ENCODE measurements at places on chromosomes 1 and 21.
A peak's percentile ranks its signal among the peaks of the same experiment; 100 is the strongest.

DNA sequence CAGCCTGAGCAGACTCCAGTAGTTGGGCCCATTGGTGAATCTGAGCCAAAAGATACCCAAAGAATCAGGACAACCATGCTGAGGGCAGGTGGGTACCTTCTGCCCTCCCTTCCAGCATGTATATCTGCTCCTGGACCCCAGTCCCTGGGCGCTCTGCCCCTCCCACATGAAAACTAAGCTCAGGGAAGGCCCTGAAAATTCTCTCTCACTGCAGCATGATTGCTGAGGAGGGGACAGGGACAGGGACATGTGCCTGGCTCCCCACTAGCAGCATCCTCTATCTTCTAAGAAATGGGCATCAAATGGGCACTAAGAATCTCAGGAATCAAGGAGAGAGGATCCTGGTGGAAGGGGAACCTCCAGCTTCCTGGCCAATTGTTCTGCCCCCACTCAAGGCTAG is 446.0 kb downstream of the MATN1 start:
- DNase-seq = no peak

- no peak for DNase-seq
These were observed 11.8 kb downstream of the CFAP107 start for GRCh38 chr1:12757836-12758235.

GRCh38 chr1:1422465-1423244 is 1.6 kb upstream of the ANKRD65 start:
- peak; percentile 29 for DNase-seq

GRCh38 chr1:71592646-71593274 is 511.9 kb upstream of the ZRANB2 start:
- no peak for DNase-seq

GRCh38 chr1:200912737-200913407 is 18.2 kb downstream of the INAVA start:
- DNase-seq = no peak

DNA sequence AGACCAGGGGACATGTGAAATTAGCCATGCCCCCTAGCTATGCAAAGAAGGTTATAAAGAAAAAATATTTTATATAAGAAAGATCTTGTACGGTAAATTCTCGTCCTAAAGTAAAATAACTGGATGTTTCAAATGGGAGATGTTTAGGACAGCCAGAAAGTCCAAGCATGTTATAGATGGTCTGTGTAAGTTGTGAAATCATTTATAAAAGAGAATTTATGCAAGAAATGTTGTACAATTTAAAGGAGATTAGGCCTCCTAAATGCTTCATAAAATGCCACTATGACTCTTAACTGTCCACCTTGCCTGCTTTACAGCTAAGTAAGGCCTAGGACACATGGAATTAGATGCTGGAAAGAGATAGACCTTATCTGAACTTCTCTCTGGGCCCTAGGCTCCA is 118.1 kb upstream of the POGK start:
- DNase-seq = no peak

GRCh38 chr1:52636721-52637695 is 4.0 kb downstream of the SHISAL2A start:
- DNase-seq = no peak

- DNase-seq = no peak
These were observed 6.8 kb downstream of the TIE1 start for GRCh38 chr1:43307458-43308158.

DNA sequence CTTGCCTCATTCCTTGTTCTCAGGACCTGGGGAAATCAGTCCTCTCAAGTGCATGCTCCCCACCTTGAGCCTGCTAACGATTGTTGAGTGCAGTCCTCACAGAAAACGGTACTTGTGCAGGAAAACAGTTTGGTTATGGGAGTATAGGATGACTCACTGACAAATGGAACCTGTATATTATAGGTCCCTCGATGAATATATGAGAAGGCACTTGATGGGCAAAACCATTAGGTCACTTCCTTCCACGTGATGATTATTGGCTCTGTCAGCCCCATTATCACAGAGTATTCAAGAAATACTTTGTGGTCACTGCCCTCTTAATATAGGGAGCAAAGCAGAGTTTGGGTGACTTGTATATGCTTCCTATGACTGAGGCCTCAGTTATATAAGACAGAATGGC is 6.2 kb downstream of the CCDC17 start:
- peak; percentile 43 for DNase-seq

DNA sequence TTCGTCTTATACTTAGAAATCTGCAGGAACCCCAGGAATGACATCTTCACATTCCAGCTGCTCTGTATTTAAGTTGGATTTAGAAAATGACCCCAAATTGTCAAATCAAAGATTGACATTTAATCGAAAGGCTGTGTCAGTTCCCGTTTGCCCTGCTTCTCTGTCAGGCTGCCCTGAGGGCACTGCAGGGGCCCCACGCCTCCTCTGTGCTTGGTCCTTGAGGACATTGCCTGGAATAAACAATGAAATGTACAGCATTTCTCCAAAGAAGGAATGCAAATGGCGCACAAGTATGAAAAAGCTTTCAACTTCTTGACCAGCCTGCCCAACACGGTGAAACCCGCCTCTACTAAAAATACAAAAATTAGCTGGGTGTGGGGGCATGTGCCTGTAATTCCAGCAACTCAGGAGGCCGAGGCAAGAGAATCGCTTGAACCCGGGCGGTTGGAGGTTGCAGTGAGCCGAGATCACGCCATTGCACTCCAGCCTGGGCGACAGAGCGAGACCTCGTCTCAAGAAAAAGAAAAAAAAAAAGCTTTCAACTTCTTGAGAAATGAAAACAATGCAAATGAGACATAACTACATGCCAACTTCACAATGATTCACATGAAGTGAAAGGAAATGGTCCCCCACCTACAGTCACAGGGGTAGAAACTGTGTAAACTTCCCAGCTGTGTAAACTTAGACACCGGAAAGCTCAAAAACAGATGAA is 3.0 kb downstream of the TMPRSS3 start:
- no peak for DNase-seq

DNA sequence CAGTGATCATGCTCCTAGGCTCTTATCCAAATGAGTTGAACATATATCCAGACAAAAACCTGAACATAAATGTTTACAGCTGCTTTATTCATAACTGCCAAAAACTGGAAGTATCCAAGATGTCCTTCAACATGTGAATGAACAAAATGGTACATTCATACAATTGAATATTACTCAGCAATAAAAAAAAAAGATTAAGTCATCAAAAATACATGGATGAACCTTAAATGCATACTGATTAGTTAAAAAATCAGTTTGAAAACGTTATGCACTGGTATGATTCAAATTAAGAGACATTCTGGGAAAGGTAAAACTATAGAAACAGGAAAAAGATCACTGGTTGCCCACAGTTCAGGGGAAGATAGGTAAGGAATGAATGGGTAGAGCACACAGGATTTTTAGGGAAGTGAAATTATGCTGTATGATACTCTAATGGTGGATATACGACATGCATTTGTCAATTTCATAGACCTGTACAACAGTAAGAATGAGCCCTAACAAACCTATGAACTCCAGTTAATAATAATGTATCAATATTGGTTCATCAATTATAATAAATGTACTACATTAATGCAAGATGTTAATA is 3.1 kb downstream of the LRRC40 start:
- DNase-seq = no peak

DNA sequence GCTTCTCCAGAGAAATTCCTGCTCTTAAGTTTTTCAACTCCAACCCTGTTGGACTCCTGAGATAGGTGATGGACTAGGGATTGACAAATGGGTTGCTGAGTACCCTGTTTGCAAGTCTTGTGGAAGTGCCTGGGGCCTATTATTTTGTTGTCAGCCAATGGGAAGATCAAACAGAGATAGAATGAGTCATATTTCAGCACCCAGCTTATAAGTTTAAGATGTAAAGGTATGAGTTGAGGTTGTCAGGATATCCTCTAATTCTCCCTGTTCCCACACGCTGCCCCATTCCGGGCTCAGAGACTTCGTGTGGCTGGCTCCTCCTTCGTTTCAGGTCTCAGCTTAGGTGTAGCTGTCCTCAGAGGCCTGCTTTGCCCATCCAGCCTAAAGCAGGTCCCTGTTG is 91.8 kb downstream of the CENPF start:
- DNase-seq = no peak

GRCh38 chr1:233217832-233218231 is 77.7 kb downstream of the PCNX2 start:
- no peak for DNase-seq

- DNase-seq = no peak
These were observed 635 bp upstream of the APH1A start for GRCh38 chr1:150269451-150269850.

DNA sequence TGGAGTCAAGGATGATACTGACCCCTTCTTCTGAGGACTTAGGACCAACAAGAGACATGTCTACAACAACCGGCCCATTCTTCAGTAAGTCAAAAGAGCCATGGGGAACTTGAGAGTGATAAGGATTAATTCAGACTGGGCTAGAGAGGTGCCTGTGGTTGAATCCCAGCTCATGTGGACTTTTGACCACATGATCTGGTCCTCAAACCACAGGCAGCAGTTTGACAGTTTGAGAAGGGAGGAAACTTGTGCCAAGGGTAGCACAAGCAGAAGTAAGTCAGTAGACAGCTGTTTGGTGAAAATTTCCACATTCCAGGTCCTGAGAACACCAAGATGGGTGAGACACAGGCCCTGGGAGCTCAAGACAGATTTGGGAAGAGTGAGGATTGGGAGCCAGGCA is 19.8 kb downstream of the SH3BP5L start:
- DNase-seq = no peak

DNA sequence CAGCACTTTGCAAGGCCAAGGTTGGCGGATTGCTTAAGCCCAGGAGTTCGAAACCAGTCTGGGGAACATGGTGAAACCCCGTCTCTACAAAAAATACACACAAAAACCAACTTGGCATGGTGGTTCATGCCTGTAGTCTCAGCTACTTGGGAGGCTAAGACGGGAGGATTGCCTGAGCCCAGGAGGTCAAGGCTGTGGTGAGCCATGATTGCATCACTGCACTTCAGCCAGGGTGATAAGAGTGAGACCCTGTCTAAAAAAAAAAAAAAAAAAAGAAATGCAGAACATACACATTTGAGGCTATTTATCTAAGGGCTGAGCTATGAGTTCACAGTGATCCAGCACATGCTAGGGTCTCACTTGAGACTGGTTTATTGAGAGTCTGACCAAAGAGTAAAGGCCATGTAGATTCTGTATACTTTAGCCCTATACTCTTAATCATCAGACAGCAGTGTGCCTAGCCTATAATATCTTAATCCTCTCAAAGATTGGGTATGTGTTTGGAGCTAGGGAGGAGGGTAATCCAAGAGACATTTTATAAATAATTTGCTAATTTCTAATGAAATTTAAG is 23.9 kb downstream of the RNF2 start:
- peak; percentile 30 for DNase-seq

DNA sequence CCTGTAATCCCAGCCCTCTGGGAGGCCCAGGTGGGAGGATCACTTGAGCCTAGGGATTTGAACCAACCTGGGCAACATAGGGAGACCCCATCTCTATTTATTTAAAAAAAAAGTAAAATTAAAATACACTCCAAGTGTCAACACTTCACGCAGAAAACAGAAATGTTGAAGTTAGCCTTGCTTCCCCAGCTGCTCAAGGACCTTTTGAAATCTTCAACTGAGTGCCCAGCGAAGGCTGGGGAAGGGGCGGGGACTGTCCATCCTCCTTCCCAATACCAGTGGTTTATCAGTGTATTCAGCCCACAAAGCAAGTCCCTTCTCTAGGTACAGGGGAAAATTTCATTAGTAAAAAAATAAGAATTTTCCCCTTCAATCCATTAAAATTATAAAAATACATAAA is 2.2 kb upstream of the DNAJC28 start:
- no peak for DNase-seq

DNA sequence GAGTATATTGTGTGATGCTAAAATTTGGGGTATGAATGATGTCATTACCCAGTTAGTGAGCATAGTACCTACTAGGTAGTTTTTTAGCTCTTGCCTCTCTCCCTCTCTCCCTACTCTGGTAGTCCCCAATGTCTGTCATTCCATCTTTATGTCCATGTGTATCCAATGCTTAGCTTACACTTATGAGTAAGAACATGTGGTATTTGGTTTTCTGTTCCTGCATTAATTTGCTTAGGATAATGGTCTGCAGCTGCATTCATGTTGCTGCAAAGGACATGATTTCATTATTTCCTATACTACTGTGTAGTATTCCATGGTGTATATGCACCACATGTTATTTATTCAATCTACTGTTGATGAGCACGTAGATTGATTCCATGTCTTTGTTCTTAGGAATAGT is 54.4 kb upstream of the NEGR1 start:
- no peak for DNase-seq

- no peak for DNase-seq
These were observed 30.0 kb upstream of the PADI6 start for GRCh38 chr1:17342014-17342441.

GRCh38 chr1:206560007-206560716 is 52.1 kb downstream of the EIF2D start:
- DNase-seq = no peak

DNA sequence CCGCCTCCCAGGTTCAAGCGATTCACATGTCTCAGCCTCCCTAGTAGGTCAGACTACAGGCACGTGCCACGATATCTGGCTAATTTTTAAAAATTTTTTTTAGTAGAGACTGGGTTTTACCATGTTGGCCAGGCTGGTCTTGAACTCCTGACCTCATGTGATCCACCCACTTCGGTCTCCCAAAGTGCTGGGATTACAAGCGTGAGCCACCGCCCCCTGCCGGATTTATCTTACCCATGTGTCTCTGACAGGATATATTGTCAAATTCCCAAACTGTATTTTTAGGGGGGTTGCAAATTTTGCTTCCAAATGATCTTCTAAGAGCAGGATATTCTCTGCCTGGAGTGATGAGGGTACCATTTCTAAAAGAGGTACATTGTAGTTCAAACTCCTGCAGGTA is 74.3 kb downstream of the KIF26B start:
- no peak for DNase-seq

- no peak for DNase-seq
These were observed 70.8 kb downstream of the PRDM2 start for GRCh38 chr1:13770743-13771142.

- DNase-seq = peak; percentile 46
These were observed 19.1 kb downstream of the OLFML3 start for GRCh38 chr1:113998361-113998760.

DNA sequence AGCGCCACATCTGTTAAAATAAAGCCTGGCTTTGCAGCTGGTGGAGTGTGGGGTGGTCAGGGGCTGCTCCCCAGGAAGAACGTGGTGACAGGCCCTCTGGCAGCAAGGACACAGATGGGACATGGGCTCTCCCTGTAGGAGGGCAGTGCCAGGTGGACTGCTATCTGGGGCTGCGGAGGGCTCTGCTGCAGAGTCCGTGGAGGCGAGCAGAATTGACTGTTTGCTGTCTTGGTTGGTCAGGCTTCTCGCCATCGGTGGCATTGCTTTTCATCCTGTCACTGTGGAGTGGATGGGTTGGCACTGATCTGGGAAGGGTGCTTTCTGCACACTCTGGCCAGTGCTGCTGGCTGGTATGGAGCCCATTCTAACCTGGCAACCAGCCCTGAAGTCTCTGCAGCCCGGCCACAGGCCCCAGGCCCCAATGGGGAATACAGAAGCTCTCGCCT is 103.0 kb downstream of the LAMC2 start:
- DNase-seq = no peak

- DNase-seq = no peak
These were observed 14.0 kb upstream of the GBP5 start for GRCh38 chr1:89286549-89287180.

GRCh38 chr1:34982820-34983376 is 2.2 kb downstream of the TMEM35B start:
- no peak for DNase-seq

All from iris pigment epithelial cell (primary cell).